Stimulated activated CD4-positive, alpha-beta T cell treated with anti-CD3 and anti-CD28 coated beads, Interleukin-2, amount 100 ng/mL, for 24 hours (primary cell): ENCODE measurements at places on chromosomes 1 and 21.

DNA sequence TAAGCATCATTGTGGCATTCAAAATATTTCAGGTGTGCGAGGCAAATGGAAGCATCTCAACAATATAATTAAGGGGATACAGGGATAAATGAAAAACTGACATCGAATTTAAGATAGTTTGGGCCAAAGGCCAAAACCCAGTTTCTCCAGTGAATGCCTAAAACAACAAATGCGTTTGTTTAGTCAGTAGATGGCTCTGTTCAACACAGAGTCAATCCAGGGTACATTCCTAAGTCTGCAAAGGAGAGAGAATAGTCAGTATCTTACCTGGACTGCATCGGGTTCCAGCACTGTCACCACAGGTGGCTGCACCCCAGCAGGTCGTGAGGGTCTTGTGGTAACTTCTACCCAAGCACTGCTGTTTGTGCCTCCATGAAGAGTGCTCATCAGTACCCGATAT lies 321.1 kb downstream of the KCTD3 start:
- no peak for DNase-seq

DNA sequence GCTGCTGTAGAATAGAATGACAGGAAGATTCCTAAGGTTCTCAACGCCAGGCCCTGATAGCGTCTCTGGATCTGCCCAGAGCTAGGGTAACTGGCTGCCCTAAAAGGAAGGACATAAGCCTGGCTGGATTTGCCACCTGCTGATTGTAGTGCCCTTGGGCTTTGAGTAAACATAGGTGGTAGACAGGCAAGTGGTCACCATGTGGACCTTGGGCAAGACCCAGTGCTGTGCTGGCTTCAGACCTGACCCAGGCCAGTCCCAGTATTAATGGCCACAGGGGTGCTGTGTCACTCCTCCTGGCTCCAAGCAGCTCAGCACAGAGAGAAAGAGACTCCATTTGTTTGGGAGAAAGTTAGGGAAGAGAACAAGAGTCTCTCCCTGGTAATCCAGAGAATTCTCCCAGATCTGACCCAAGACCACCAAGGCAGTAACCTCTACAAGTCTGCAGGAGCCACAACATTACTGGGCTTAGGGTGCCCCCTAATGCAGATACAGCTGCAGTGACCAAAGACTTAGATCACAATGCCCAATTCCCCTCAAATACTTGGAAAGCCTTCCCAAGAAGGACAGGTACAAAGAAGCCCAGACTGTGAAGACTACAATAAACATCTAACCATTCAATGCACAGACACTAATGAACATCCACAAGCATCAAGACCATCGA lies 44.5 kb downstream of the PHTF1 start:
- DNase-seq: no peak

- no peak for DNase-seq
Measured at GRCh38 chr21:44370786-44371410, 17.5 kb downstream of the TRPM2 start.

GRCh38 chr1:185438936-185439335 lies 121.9 kb upstream of the IVNS1ABP start:
- no peak for DNase-seq

GRCh38 chr1:52550447-52550846 lies 2.4 kb downstream of the TUT4 start:
- DNase-seq: no peak

GRCh38 chr1:42975561-42976225 lies 17.0 kb upstream of the SLC2A1 start:
- DNase-seq: no peak

GRCh38 chr1:3716351-3716750 lies 35.9 kb upstream of the CCDC27 start:
- no peak for DNase-seq

GRCh38 chr1:94929351-94930217 lies 2.7 kb upstream of the CNN3 start:
- no peak for DNase-seq
